ENCODE measurements at places on chromosomes 13 and 19.

DNA sequence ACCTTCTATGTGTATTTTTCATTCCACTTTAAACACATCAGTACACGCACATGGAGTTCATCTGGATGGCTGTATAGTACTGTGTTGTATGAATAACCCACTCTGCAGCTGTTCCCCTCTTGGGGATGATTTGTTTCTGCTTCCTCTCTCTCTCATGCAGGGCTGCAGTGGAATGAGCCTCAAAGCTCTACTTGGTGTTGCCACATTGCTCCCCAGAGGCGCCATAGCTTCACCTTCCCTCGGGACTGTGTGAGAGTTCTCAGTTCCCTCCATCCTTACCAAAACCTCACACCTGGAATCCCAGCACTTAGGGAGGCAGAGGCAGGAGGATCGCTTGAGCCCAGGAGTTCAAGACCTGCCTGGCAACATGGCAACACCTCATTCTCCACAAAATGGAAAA lies 28.4 kb upstream of the GPR183 start:
- no peak for DNase-seq

DNA sequence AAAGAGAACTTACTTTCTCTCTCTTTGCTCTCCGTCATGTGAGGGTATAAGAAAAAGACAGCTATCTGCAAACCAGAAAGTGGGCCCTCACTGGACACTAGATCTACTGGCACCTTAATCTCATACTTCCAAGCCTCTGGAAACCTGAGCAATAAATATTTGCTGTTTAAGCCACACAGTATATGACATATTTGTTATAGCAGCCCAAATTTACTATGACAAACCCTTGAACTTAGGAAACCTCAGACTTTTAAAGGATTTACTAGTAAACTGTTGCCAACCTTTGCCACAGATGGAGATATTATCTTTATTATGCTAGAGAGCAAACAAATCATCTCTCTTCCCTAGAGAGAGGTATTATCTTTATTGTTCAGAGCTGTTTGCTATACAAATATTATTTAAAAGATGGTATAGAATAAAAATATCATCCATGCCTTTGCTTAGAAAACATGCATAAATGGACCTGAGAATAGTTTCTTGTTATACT lies 1446.1 kb downstream of the SLITRK1 start:
- DNase-seq, result no peak

GRCh38 chr13:71515744-71516038 lies 351.3 kb downstream of the DACH1 start:
- DNase-seq, result no peak

DNA sequence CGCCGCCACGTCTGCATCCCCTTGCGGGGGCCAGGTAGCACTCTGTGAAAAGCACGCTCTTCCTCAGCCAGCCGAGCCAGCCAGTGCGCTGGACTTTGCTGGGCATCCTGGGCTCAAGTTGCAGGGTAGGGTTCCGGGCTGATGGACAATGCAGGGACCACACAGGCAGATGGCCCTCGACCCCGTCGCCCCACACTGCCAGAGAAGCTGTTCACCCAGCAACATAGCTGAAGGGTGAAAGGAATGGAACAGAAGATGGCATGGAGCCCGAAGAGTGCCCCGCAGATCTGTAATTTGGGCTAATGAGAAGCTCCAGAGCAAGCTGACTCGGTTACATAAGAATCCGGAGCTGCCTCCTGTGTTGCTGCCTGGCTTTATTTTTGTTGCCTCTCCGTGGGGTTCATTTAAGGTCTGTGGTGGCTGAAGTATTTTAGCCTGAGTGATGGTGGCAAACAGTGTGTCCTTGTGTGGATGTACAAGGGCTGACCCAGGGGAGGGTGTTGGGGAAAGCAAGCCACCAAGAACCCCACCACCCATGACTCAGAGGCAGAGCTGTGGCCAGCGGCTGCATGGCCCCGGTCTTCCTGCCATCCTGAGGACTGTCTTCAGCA lies 105.8 kb downstream of the SOX1 start:
- DNase-seq, result no peak

GRCh38 chr13:60893801-60894200 lies 496.8 kb downstream of the TDRD3 start:
- no peak for DNase-seq

- DNase-seq, result no peak
Observed at GRCh38 chr13:99191336-99191899, 9.2 kb upstream of the UBAC2 start.

GRCh38 chr19:18167975-18168645 lies 5.5 kb upstream of the IFI30 start:
- DNase-seq, result no peak

- no peak for DNase-seq
Observed at GRCh38 chr13:51724721-51725120, 79.2 kb downstream of the DHRS12 start.

DNA sequence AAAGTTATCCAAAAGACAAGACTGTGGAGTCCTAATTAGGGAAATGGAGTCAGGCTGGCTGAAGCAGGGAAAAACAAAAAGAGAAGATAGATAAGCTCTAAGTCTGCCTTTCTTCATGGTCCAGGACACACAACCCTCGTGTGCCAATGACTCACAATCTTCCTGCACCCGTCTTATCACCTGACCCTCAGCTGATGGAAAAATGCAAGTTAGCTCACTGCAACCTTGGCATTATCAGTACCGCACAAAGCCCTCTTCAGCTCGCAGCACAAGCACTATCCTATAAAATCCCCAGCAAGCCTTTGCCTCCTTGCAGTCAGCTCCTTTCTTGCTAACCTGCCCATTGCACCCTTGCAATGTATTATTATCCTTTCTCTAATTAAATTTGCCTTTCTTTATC lies 4.3 kb downstream of the OR7A5 start:
- no peak for DNase-seq

DNA sequence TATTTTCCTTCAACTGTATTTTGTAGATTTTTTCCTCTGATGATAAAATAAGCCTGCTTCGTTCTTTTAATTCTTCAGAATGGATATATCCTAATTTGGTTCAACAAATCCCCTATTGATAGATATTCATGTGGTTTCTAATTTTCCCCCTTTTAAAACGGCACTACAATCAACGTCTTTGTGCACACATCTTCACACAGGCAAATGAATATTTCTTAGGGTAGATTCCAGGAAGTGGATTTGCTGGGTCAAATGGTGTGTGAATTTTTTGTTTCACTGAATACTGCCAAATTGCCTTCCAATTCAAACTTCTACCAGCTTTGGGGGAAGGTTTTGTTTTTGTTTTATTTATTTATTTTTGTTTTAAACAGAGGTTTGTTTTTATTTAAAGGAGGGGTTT lies 287.2 kb downstream of the FOXO1 start:
- no peak for DNase-seq

DNA sequence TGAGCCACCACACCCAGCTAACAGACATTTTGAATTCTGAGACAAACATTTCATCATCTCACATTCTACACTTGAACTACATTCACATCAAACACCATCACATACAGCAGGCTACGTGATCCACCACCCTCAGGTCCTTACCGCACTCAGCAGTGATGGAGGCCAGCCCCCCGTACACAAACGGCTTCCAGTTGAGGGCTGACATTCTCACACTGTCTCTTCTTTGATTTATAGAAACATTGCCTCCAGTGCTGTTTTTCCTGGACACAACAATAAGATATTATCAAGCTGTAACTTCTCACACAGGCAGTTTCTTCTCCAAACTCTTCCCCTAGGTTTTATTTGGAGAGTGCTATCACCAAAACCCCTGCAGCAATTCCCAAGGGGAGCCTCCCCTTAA lies 7.0 kb downstream of the SLC25A30 start:
- no peak for DNase-seq

- DNase-seq, result no peak
Observed at GRCh38 chr13:40660141-40660664, 6.2 kb downstream of the FOXO1 start.

- no peak for DNase-seq
Observed at GRCh38 chr13:102571075-102571474, 25.7 kb upstream of the TPP2 start.

- no peak for DNase-seq
Observed at GRCh38 chr13:65826657-65827056, 1403.5 kb downstream of the PCDH9 start.

- DNase-seq, result no peak
Observed at GRCh38 chr13:66098931-66099628, 1131.1 kb downstream of the PCDH9 start.

GRCh38 chr13:71870100-71870499 lies 3.1 kb upstream of the DACH1 start:
- DNase-seq, result no peak

DNA sequence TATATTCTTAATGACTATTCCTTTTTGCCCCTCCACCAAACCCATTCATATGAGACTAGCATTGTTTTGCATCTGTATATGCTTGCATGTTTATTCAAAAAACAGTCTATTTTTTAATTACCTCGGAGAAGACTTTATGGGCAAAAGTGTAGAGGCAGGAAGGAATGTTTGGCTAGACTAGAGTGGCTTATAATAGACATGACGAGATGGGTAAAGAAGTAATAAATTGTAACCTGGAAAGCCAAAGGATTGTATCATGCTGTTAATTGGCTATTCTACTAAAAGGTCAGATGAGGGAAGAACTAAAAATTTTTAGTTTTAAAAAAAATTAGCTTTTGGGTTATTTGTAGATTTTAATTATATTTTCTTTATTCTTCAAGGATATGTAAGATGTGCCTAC lies 91.1 kb downstream of the FNDC3A start:
- DNase-seq, result no peak

DNA sequence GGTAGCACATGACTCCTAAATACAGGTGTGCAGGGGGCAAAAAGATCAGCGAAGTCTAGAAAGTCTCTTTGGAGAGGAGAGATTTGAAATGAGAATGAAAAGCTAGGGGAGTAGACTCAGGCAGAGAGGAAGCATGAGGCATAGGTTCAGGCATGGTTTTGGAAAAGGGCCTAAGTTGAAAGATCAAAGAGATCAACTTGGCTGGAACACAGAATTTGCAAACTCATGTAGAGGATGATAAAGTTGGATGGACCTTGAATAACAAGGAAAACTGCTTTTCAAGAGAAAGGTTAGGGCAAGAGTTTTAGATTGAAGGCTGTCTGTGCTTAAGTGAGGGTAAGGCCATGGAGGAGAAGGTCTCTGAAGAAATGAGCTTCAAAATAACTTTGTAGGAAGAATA lies 47.4 kb upstream of the UBAC2 start:
- no peak for DNase-seq

GRCh38 chr13:39044536-39044935 lies 6.3 kb downstream of the NHLRC3 start:
- DNase-seq, result no peak
